ENCODE measurements at places on chromosomes 5 and 9.

GRCh38 chr5:87268970-87269377 is 1.3 kb downstream of the RASA1 start:
- DNase-seq: no peak

GRCh38 chr9:79220666-79221065 is 351.1 kb upstream of the TLE4 start:
- DNase-seq: no peak

- no peak for DNase-seq
Measured at GRCh38 chr5:126812199-126812570, 35.2 kb downstream of the LMNB1 start.

- DNase-seq: no peak
Measured at GRCh38 chr5:167168971-167169370, 1122.5 kb upstream of the WWC1 start.

DNA sequence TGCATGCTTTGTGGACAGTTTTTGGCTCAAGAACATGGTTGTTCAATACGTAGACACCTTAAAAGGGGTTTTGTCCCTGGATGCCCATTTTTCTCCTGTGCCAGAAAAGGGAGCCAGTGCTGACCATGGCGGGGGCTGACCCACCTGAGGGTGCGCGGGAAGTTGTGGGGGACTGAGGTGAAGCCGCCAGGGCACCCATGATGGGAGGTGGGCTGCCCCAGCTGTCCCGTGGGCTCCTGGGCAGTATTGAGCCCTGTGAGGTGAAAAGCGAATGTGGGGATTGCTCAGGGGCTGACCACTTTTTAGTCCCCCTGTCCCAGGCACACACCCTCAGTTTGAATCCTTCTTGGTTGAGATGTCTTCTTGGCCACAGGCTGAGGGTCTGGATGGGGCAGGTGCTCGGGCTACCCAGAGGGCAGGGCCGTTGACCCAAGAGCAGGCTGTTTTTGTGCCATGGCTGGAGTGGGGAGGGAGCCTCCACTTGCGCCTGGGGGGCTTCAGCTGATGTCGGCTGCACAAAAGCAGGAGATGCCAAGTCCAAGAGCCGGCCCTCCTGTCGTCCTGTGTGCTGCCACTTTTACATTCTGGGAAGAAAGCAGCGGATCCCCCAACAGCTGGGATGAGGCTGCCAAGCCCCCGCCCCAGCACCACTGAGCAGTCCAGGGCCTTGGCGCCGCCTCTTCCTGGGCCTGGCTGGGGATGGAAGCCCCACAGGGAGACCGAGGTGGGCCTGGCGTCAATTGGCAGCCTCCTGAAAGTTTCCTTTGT is 120.1 kb downstream of the WNK2 start:
- no peak for DNase-seq

- peak; percentile 5 for DNase-seq
Measured at GRCh38 chr9:97740848-97741821, 44.0 kb upstream of the XPA start.

GRCh38 chr9:5851445-5851844 is 18.5 kb upstream of the ERMP1 start:
- no peak for DNase-seq

DNA sequence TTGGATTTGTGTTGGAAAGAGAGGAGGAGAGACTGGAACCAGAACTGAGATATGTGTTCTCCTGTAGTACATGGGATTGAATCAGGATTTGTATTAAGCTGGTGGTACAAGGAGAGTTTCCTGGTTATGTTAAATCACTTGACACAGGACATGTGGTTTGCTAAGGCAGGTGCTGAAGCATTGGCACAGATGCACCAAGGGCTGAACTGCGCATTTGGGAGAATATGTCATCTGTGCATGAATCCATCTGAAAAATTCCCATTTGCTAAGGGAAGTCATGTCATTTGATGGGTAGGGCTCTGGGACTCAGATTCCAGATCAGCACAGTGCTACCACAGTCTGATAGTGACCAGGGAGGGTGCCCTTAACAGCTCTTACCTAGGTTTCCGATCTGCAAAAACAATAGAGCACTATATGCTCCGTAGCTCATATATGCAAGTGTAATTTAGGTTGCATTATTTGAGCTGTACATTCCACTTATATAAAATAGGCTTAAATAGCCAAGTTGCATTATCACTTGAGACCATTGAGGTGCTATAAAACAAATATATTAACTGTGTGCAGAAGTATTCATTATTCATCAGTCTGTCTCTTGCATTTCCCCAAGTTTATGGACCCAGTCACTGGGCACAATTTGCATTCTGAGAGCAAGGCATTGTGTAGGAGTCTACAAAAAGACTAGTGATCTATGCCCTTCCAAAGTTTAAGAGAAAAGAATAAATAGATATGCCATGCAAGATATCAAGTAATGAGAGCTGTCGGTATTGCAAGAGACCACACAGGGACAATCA is 55.2 kb downstream of the ADAMTS16 start:
- no peak for DNase-seq

DNA sequence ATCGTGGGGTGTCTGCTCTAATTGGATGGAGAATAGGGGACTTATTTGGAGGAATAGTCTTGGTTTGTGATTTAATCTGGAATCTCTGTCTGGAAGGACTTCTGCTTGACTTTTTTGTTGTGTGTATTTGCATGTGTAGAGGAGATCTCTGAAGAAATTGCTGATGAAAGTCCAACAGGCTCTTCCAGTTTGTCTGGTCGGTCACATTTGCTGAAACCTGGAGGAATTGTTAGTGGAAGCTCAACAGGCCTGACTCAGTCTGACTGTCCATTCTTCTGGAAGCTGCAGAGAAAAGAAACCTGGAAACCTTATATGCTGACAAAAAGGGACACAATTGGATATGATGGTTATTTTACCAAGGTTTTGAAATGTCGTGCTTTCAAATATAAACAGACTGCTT is 33.4 kb upstream of the TENT2 start:
- DNase-seq: no peak

DNA sequence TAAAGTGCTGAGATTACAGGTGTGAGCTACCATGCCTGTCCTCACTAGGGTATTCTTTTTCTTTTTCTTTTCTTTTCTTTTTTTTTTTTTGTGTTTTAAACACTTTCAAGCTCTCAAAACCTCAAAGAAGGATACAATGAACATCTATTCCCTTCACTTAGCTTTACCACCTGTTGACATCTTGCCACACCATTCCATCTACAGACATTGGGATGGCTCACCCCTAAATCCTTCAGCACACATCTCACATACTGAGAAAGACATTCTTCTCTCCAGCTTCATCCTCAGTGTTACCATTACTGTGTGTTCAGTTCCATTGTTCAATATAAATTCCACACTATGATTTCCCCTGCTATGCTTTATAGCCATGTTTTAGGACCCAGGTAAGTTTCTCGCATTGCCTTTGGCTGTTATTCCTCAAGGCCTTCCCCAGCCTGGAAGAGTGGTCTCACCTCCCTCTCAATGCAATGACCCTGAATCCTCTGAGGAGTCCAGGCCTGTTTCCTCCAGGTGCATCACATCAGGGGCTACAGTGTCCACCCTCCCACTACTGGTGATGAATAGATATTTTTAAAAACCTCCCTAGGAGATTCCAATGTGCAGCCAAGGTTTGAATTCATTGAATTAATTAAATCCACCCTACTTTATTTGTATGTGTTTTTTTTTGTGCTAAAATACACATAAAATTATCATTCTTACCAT is 16.7 kb downstream of the IQGAP2 start:
- no peak for DNase-seq

GRCh38 chr9:93829271-93830011 is 125.7 kb downstream of the BARX1 start:
- DNase-seq: no peak

- DNase-seq: no peak
Measured at GRCh38 chr5:161380486-161380885, 166.0 kb downstream of the GABRB2 start.

DNA sequence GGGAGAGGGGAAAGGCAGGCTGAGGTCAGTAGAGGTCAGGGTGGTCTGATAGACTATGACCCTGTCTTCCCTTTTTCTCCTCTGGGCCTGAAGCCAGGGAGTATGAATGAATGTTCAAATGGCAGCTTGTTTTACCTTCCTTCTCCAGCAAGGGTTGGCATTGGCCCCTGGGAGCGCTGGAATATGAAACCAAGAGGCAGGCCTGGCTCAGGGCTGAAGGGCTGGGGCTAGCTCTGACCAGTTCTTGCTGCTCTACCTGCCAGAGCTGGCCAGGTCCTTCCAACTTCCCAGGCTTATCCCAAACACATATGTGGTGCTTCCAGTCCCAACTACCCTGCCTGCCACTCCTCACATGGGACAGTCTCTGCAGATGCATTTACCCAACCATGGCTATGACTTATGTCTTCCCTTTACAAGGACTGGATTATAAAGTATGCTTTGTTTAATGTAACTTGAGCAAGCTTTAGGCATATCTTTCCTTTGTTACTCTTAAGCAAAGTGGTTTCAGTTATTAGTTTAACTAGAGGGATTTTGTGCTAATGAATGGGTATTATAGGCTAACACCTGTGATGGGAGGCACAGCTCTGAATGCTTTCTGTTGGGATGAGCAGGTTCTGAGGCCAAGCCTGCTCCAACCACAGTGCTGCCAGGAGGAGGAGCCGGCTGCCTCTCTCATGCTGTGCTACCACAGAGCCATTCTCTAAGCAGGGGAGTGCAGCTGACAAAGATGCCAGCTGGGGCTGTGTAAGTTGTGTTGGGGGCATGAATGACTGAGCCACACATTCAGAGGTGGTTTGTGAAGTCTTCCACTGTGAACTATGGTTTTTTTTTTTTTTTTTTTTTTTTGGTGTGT is 6.1 kb downstream of the CCNI2 start:
- no peak for DNase-seq

- DNase-seq: no peak
Measured at GRCh38 chr9:86732514-86733171, 214.7 kb downstream of the GAS1 start.

GRCh38 chr9:113602126-113603047 is 138.9 kb downstream of the RGS3 start:
- no peak for DNase-seq

- no peak for DNase-seq
Measured at GRCh38 chr9:138063033-138063432, 185.5 kb downstream of the CACNA1B start.

DNA sequence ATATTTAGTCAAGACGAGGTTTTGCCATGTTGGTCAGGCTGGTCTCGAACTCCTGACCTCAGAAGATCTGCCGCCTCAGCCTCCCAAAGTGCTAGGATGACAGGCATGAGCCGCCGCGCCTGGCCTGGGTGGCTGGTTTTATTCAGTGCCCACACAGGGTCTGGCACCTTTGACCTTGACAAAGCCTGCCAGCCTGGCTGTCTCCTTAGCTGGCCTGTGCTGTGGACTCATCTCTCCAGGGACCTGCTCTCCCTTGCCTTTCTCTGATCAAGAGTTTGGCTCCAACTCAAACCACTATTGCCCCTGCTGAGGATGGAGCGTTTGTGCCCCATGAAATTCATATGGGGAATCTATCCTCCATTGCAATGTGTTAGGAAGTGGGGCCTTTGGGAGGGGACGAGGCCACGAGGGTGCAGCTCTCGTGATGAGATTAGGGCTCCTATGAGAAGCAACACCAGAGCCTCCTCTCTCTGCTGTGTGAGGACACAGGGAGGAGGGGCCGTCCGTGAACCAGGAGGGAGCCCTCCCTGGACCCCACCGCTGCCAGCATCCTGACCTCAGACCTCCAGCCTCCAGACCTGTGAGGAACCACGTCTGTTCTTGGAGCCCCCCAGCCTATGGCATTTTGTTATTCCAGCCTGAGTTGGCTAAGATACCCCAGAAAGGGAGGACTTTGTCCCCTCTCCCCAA is 45.0 kb downstream of the MRPL36 start:
- DNase-seq: no peak

- no peak for DNase-seq
Measured at GRCh38 chr5:179187681-179188575, 127.8 kb downstream of the ZNF354C start.

DNA sequence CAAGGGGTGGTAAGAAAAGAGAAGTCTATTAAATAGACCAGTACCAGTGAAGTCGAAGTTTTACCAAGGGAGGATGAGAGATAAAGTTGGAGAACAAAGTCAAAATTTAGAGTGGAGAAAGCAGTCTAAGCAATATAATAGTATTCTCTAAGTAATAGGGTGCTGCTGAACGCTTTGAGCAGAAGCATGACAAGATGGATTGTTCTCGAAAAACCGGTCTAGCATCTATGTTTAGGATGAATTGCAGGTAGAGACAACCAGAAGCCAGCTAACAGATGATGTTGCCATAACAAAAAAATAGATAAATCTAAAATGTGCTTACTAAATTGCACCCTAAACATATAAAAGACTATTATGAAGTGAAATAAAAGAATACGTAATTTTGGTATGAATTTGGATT is 237.0 kb downstream of the PRELID2 start:
- DNase-seq: no peak

GRCh38 chr9:86614871-86615849 is 260.9 kb upstream of the TUT7 start:
- peak; percentile 88 for DNase-seq

DNA sequence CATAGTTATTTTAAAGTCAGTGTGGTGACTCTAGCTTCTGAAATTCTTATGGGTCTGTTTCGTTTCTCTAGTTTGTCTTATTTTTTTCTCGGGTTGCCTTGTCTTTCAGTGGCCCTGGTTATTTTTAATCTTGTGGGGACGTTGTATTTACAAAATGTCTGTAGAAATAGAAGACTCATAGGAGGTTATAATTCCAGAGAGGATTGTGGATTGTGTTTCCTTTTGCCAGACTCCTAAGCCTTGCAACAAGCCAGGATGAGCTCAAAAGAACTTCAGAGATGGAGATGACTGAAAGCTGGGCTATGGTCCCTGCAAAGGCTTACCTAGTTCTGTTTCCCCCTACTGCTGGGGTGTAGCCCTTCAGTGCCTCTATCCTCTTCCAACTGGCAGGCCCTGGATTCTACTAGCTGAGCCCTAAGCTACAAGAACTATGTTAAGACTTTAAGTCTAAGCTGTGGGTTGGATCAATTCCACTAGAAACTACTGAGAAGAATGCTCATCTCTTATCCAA is 32.2 kb upstream of the LECT2 start:
- DNase-seq: no peak

GRCh38 chr5:17279487-17279886 is 62.1 kb downstream of the BASP1 start:
- DNase-seq: no peak

DNA sequence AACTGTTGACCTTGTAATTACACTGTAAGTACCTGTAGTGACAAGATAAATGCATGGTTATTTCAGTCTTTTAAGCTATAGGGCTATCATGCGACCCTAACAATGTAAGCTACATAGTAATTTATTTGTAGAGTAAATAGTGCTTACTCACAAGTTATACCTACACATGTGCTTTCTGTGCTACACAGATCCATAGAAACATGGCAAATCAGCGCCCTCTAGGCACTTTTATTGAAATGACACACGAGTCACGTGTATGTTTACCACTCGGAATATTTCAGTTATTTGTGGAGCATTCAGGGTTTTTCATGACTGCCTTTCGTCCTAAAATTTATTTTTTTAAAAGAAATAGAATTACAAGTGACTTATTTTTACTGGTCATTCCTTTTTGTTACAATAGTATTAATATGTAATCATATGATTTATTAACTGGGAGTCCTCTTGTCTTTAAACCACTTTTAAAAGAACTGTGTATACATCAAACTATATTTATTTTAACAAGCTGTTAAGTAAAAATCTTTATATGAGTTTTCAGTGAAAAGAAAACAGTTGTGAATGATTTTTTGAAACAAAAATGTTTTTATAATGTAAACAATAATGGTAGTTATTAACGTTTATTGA is 1242.3 kb upstream of the WWC1 start:
- DNase-seq: peak; percentile 22

- DNase-seq: peak; percentile 70
Measured at GRCh38 chr5:107516452-107517184, 154.1 kb downstream of the EFNA5 start.

GRCh38 chr9:104991144-104991953 is 63.4 kb upstream of the ABCA1 start:
- peak; percentile 64 for DNase-seq

GRCh38 chr5:150517272-150518152 is 9.6 kb downstream of the NDST1 start:
- peak; percentile 95 for DNase-seq
